ENCODE measurements at places on chromosomes 6 and 20.

- DNase-seq, result no peak
These were observed 13.7 kb downstream of the NPEPL1 start for GRCh38 chr20:58706150-58706892.

GRCh38 chr6:166351715-166352285 lies 9.5 kb upstream of the SFT2D1 start:
- DNase-seq, result no peak

GRCh38 chr20:57094252-57094891 lies 172.1 kb downstream of the BMP7 start:
- no peak for DNase-seq

- DNase-seq, result no peak
These were observed 2.1 kb downstream of the SLC12A5 start for GRCh38 chr20:46031014-46031569.

DNA sequence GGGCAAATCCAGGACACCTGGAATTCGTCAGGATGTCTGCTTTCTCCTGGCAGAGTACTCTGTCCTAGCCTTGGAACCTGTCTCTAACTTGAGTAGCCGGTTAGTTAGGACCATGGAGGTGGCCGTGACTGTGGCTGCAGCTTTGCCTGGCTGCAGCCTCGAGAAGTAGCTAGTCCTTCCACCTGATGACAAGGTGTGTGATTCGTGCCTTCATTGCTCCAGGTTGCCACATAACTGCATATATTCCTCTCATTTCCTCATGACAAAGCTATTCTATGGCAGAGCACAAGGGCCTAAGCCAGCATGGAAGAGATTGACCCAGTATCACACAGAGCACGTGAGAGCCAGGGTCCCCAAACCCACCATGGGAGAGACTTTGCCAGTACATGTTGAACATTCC lies 39.8 kb upstream of the KIF25 start:
- no peak for DNase-seq

GRCh38 chr6:93679836-93680235 lies 260.5 kb upstream of the EPHA7 start:
- no peak for DNase-seq

DNA sequence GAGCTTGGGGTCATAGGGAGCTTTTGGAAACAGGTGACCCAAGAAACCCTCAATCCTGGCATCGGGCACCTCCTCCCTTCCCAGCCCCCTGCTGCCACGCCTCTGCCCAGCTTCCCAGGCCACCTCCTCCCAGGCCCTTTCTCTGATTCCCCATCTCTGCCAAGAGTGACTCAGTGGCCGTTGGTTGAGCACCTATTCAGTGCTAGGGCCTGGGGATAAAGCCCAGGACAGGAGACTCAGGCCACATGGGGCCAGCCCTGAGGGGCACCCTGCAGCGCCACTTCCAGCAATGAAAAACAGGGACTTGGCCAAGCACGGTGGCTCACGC lies 110.1 kb downstream of the ASXL1 start:
- no peak for DNase-seq

GRCh38 chr6:127188744-127189143 lies 70.3 kb downstream of the RSPO3 start:
- no peak for DNase-seq

Measured in activated CD4-positive, alpha-beta T cell treated with anti-CD3 and anti-CD28 coated beads, Interleukin-2, amount 50 U/mL, for 24 hours (primary cell).